Astrocyte of the hippocampus (primary cell): ENCODE measurements at places on chromosomes 7 and 10.

DNA sequence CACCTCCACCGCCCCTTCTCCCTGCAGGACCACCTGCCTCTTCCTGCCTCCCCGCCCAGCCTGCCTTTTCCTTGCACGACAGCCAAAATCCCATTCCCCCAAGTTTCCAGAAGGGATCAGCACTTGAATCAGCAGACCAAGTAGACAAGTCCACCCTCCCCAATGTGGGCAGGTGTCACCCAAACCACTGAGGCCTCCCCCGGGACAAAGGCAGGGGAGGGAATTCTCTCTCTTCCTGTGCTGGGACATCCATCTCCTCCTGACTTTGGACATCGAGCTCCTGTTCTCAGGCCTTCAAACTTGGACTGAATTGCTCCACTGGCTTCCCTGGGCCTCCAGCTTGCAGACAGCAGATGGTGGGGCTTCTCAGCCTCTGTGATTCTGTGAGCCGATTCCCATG, 21.6 kb upstream of the PSMG3 start:
- no peak for DNase-seq

GRCh38 chr7:42338916-42339540, 102.0 kb upstream of the GLI3 start:
- no peak for DNase-seq

- peak; percentile 70 for DNase-seq
Measured at GRCh38 chr7:33807779-33808482, 97.4 kb upstream of the BMPER start.

DNA sequence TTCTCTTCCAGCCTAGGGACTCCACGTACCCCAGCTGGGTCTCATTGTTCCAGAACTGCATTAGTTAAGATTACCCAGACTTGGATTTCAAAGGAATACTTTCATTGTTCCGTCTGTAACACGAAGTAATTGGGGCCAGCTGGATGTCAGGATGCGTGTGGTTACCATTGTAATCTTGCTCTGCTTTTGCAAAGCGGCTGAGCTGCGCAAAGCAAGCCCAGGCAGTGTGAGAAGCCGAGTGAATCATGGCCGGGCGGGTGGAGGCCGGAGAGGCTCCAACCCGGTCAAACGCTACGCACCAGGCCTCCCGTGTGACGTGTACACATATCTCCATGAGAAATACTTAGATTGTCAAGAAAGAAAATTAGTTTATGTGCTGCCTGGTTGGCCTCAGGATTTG, 21.0 kb downstream of the LRRC17 start:
- peak; percentile 94 for DNase-seq

DNA sequence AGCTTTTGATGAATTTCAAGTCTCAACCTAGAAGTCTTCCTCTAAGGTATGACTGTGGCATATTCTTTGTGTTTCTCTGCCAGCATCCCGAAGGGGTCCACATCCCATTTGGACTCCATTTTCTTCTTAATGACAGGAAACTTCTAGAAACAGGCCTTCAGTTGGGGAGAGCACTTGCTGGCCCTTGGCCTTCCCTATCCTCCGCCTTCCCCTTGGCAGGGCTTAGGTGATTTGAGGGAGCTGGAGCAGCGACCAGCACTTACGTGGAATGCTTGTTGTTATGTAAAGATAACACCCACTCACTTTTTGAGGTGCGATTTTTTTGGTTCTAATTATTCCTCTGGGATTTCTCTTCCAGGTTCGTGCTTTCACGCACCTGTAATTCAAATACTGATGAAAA, 42.9 kb upstream of the ZNF716 start:
- no peak for DNase-seq
